ENCODE measurements at places on chromosomes 3 and 15. TPM values are rescaled to one million over a fixed set of nuclear protein-coding genes. Genes with fewer than 3 reads are reported as not detected.

DNA sequence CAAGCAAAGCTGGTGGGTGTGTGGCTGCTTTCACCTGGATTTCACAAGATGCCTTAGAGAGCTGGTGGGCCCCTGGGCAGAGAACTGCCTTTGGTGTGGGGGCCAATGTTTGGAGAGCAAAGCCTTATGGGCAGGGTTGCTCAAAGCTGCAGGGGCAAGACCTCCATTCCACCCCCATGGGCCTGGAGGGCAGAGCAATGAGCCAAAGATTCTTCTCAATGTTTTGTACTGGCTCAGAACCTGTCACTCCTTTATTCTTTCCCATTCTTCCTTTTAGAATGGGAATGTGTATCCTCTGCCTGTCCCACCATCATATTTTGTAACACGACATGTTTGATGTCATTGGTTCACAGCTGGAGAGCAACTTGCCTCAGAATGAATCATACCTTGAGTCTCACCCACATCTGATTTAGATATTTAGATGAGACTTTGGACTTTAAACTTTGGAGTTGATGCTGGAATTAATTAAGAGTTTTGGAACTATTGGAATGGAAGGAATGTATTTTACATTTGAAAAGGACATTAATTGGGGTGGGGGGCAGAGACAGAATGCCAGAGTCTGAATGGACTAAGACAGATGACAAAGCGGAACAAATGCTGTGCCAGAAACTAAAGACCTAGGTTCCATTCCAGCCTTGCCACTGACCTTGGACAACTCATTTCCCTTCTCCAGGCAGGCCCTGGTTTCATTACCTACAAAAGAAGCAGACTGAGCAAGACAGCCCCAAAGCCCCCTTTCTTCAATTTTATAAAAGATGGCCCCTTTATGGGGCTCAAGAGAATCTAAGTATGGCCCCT, 72.9 kb downstream of the DAPK2 start:
- peak; percentile 18 for DNase-seq

DNA sequence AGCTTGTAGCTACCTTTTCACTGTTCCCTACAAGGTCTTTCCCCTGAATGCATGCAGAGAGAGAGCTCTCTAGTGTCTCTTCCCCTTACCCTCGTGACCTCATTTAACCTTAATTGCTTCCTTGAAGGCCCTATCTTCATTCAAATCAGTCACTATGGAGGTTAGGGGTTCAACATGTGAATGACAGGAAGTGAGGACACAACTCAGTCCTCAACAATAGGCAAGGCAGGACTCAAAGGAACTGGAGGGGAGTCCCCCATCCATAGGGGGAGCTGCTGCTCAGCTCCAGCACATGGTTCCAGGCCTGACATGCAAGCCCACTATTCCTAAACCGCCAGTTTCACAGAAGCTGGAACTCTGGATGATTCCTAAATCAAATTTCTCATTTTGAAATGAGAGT, 33.8 kb upstream of the GYG1 start:
- DNase-seq, result no peak

GRCh38 chr3:55796533-55796932, 309.4 kb upstream of the WNT5A start:
- no peak for DNase-seq

GRCh38 chr15:74599156-74599555, 16.5 kb upstream of the CLK3 start:
- DNase-seq, result no peak

- DNase-seq, result no peak
These were observed 274.4 kb downstream of the NFKBIZ start for GRCh38 chr3:102123590-102124190.

DNA sequence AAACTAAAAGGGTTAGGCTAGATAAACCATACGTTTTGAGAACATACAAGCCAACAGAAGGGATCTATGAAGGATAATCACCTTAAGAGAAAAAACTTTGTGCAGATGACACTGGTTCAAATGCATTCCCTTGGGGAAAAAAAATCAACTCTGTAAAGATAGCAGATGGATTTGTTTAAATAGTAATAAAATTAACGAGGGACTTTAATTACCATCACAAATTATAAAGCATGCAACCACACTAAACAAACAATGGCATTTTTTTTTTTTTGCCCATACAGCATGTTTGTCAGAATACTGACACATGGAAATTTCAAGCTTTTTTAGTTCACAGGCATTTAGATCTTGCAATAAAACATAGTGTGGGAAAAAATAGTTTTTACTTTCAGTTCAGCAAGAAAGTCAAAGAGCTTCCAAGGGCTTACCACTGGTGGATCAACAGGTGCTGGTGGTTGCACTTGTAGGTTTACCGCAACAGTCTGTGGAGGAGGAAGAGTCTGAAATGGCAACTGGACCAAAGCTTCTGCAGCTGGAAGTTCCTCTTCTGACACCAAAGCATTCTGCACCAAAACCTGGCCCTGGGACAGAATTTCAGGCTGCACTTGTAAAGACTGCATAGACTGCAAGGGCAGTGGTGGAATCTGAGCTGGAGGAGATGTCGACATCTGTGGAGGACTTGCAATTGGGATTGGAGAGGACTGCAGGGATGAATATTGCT, 53.1 kb downstream of the PHC3 start:
- DNase-seq, result no peak

- DNase-seq, result peak; percentile 68
These were observed 39.2 kb upstream of the VPS8 start for GRCh38 chr3:184772667-184773272.

- no peak for DNase-seq
These were observed 160.5 kb downstream of the ANO10 start for GRCh38 chr3:43461345-43461744.

DNA sequence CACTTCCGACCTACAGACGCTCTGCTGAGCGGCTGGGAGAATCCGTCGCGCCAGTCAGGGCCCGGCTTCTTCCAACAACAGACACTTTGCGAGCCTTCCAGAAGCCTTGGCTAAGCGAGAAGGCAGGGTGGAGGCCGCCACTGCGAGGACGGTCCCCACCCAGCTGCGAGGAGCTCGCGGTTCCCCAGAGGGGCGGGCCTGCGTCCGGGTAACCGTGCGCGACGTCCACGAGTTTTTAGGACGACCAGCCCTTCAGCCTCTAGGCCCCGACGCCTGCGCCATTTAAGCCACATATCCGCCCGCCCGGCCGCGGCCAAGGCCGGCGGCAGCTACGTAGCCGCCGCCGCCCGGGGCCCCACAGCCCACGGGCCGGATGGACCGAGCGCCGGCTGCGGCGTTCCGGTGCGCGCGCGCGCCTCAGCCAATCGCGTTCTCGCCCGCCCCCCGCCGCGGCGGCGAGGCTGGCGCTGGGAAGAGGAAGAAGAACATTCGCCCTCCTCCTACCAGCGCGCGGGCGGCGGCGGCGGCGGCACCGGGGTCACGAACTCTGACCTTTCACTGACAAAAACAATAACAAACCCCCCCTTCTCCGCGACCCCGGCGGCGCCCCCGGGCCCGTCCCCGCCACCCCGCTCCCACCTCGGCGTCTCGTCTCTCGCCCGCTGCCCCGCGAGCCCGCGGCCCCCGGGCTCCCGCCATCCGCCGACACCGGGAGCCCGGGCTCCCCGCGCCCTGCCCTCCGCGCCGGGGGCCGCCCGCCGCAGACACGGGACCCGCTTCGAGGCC, at the start of gene NR2C2:
Gene NR2C2 (plus strand): TSS at position 484 of the 786 bp plus-strand sequence. CDS start 56,332 bp downstream, outside the sequence.
- peak; percentile 97 for DNase-seq

- no peak for DNase-seq
These were observed 82.2 kb downstream of the RBMS3 start for GRCh38 chr3:29363110-29363509.

GRCh38 chr3:183058351-183058750, 40.9 kb downstream of the MCCC1 start:
- DNase-seq, result no peak

The SH2D7 gene
- polyA plus RNA-seq, result not detected

The TICRR gene
- polyA plus RNA-seq, result 0.59 TPM

The FEZF2 gene
- polyA plus RNA-seq, result not detected

The FOXL2 gene
- not detected for polyA plus RNA-seq

All from spleen (tissue), 13 donors.